ENCODE measurements at places on chromosomes 2 and 18.

DNA sequence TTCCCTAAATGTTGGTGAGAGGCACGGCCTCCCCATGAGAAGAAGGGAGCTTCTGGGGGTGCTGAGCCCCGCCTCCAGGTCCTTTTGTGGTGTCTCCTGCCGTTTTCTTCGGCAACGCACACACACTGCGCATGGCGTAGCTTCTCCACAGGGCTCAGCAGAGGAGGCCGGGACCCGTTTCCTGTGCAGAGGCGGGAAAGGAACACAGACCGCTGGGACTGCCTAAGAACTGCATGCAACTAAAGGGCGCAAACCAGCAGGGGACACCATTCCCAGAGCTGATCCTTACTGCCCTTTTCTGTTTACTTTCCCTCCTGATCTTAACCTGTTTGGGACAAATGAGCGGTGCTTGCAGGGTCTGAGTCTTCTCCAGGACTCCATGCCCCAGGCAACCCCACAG, 90.3 kb upstream of the CAPN13 start:
- DNase-seq, result no peak

DNA sequence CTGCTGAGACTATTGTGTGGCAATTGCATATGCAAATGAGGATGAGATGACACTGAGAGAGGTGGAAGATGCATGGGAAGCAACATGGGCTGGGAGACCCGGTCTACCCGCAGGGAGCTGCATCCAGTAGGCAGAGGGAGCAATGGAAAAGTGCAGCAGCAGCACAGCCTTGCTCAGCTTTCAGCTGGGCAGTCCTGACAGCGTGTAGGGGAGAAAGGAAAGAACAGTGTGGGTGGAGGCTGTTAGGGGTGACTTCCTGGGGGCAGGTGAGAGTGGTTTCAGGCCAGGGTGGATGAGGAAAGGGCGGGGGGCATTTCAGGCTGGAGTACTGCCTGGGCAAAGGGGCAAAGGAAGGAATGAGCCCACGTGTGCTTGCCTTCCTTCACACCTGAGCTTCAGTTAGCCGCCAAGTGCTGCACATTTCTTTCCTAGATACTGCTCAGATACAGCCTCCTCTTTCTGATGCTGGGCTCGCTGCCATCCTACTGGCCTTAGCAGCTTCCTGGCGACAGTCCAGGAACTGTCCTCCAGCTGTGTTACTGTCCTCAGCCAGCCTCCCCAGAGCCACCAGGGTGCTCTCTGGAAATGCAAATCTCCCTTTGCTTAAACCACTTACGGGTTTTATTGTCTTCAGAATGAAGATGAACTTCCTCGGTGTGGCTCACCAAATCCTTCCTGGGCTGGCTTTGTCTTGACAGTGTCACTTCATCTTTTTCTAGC, 276.3 kb downstream of the TSN start:
- peak; percentile 19 for DNase-seq

- peak; percentile 48 for DNase-seq
Observed at GRCh38 chr2:98731041-98731893, at the start of gene MGAT4A. MGAT4A (minus strand) TSS chr2:98731132; CDS start chr2:98726332, 4,800 bp downstream.

GRCh38 chr2:139514951-139515350, 734.8 kb upstream of the NXPH2 start:
- no peak for DNase-seq

GRCh38 chr18:4544142-4544541, 89.0 kb upstream of the DLGAP1 start:
- peak; percentile 65 for DNase-seq

- DNase-seq, result no peak
Observed at GRCh38 chr2:88053296-88053695, 2.3 kb downstream of the KRCC1 start.

- no peak for DNase-seq
Observed at GRCh38 chr18:43389163-43389562, 111.9 kb upstream of the SYT4 start.

- peak; percentile 19 for DNase-seq
Observed at GRCh38 chr18:44520981-44521667, 159.6 kb upstream of the SETBP1 start.

- no peak for DNase-seq
Observed at GRCh38 chr2:144894612-144895599, 375.0 kb upstream of the ZEB2 start.

Measured in MG63 (cell line).